ENCODE measurements at places on chromosomes 11 and 22. TPM values are rescaled to one million over a fixed set of nuclear protein-coding genes. Genes with fewer than 3 reads are reported as not detected.

GRCh38 chr22:20479612-20480196 lies 15.9 kb downstream of the KLHL22 start:
- no peak overlapping the region for H3K27ac ChIP-seq
- no peaks in the 10 kb centered on the region for H3K36me3 ChIP-seq
- DNase-seq: no peak
- no peak overlapping the region for H3K4me3 ChIP-seq

DNA sequence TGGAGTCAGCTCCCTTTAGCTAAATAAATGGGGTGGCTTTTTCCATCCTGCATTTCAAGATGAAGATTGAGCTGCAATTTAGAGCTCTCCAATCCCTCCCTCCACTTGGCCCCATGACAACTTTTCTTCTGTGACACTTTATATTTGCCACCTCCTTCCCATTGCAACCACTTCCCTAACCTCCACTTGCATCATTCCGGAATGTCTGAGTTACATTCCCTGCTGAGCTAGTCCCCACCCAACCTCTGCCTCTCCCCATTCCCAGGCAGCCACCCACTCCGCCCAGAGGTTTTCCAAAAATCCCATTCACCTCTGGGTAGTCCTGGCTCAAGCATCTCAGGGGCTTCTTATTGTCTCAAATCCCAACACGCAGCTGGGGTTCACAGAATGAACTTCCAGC lies 24.7 kb downstream of the PC start:
- no peaks in the 10 kb centered on the region for H3K27me3 ChIP-seq
- H3K27ac ChIP-seq: no peak overlapping the region
- no peaks in the 10 kb centered on the region for H3K4me1 ChIP-seq
- DNase-seq: no peak
- no peaks in the 10 kb centered on the region for H3K36me3 ChIP-seq
- H3K4me3 ChIP-seq: no peak overlapping the region

GRCh38 chr11:25485315-25485714 lies 846.6 kb upstream of the ANO3 start:
- no peaks in the 10 kb centered on the region for H3K4me1 ChIP-seq
- no peak overlapping the region for H3K4me3 ChIP-seq
- no peak overlapping the region for H3K27ac ChIP-seq
- no peak for DNase-seq

GRCh38 chr22:41564563-41564962 lies 3.8 kb downstream of the CSDC2 start:
- DNase-seq: no peak
- H3K4me3 ChIP-seq: no peak overlapping the region
- H3K4me1 ChIP-seq: no peaks in the 10 kb centered on the region

DNA sequence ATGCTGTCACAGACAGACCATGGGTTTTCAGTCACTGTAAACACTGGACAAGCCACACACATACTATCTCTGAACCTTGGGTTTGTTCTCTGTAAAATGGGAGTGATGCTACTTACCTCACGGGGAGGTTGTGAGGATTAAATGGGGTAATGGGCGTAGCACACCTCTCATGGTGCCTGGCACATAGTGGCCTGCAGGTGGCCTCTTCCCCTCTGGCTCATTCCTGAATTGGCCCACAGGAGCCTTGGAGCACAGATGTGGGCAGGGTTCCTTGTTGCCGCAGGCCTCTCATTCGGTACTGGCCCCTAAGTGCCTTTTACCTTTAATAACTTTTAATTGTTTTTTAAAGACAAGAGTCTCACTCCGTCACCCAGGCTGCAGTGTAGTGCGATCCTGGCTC lies 11.7 kb downstream of the MICAL2 start:
- no peak overlapping the region for H3K27ac ChIP-seq
- no peak overlapping the region for H3K4me3 ChIP-seq
- no peaks in the 10 kb centered on the region for H3K36me3 ChIP-seq
- H3K27me3 ChIP-seq: no peaks in the 10 kb centered on the region
- no peak for DNase-seq

GRCh38 chr11:86039094-86039493 lies 29.8 kb downstream of the PICALM start:
- no peaks in the 10 kb centered on the region for H3K27me3 ChIP-seq
- no peak overlapping the region for H3K27ac ChIP-seq
- DNase-seq: no peak
- no peak overlapping the region for H3K4me3 ChIP-seq

DNA sequence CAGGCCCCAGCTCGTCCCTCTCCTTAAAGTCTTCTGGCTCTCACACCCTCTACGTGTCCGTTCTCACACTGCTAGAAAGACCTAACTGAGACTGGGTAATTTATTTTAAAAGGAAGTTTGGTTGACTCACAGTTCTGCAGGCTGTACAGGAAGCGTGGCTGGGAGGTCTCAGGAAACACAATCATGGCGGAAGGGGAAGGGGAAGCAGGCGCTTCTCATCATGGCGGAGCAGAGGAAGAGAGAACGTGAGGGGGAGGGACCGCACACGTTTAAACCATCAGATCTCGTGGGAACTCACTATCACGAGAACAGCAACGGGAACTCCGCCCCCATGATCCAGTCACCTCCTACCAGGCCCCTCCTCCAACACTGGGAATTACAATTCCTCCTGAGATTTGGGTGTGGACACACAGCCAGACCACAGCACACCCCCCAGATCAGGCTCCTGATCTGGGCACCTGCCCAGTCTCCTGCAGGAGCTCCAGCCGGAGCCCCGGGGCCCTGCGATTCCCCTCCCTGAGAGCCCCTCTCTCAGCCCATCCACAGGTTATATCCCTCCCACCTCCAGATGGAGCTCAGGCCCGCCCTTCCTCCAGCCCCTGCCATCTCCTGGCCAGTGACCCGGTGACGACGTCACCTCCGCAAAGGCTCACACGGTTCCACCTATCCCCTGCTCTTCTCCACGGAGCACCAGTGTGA lies 170.2 kb downstream of the BRD1 start:
- H3K36me3 ChIP-seq: peaks cover 5% of the 10 kb centered on the region
- H3K4me1 ChIP-seq: peaks cover 38% of the 10 kb centered on the region
- DNase-seq: peak; percentile 68
- H3K27ac ChIP-seq: peak overlapping the region; percentile 36

DNA sequence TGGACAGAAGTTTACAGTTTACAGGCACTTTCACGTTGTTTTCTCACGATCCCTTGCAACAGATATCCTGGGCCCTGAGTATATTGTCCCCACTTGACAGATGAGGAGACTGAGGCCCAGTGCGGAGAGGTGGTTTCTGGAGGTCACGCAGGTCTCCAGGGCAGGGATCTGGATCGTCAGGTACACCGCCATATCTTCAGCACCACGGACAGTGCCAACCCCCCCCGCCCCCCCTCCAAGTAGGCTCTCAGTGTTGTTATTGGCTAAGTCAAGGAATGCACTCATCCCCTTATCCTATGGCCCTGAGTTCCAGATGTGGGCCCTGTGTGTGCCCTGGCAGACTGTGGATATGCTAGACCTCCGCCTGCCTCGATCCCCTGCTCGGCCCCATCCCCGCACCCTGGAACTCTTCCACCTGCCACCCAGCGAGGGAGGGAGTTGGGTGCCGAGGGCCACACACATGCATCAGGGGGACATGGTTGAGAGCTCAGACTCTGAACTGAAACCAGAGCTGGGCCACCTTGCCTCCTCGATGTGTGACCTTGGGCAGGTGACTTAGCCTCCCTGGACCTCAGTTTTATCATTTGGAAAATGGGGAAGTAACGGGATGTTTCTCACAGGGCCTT lies 37.5 kb downstream of the MPPED1 start:
- H3K4me3 ChIP-seq: no peak overlapping the region
- H3K36me3 ChIP-seq: no peaks in the 10 kb centered on the region
- no peak for DNase-seq
- no peaks in the 10 kb centered on the region for H3K4me1 ChIP-seq

DNA sequence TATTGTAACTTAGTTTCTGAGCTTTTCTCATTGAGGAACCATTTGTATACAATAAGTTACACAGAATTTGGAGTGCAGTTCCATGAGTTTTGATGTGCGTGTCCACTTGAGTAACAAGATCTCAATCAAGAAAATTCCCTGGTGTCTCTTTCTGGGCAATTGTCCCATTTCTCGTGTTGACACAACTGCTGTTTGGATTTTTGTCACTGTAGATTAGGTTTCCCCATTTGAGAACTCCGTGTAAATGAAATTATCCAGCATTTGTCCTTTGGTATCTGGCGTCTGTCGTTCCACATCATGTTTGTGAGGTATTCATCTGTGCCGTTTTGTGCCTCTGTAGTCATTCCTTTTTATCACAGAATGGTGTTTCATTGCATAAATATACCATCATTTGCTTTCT lies 547.0 kb downstream of the TBC1D22A start:
- no peak for DNase-seq
- no peak overlapping the region for H3K4me3 ChIP-seq
- H3K27ac ChIP-seq: no peak overlapping the region
- no peaks in the 10 kb centered on the region for H3K4me1 ChIP-seq

- H3K27me3 ChIP-seq: no peaks in the 10 kb centered on the region
- no peaks in the 10 kb centered on the region for H3K4me1 ChIP-seq
- H3K36me3 ChIP-seq: no peaks in the 10 kb centered on the region
- H3K27ac ChIP-seq: no peak overlapping the region
Observed at GRCh38 chr22:45918459-45919370, 58.2 kb downstream of the WNT7B start.

DNA sequence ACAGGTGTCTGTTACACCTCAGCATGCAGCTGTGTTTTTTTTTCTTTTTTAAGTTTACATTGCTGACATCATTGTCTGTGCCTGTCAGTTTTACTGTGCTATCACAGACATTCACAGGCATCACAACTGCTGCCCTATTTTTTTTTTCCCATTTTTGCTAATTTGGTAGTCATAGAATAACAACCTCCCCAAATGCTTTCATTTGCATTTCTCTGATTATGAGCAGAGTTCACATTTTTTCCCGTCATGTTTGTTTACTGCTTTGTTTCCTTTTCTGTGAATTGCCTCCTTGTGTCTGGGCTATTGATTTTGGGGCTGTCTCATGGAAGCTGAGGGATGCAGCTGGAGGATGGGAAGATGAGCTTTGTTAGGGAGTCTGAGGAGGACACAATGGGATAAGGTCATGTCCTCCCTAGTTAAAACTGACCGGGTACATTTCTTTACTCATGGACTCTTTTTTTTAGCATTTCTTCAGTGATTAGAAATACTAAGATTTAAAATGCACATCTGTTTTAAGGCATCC lies 155.1 kb downstream of the LDLRAD3 start:
- H3K36me3 ChIP-seq: no peaks in the 10 kb centered on the region
- no peaks in the 10 kb centered on the region for H3K27me3 ChIP-seq
- H3K4me3 ChIP-seq: no peak overlapping the region
- no peak overlapping the region for H3K27ac ChIP-seq

- no peaks in the 10 kb centered on the region for H3K36me3 ChIP-seq
- H3K27ac ChIP-seq: no peak overlapping the region
- DNase-seq: no peak
- H3K4me3 ChIP-seq: no peak overlapping the region
Observed at GRCh38 chr11:12149672-12150225, 39.4 kb downstream of the MICAL2 start.

- no peak overlapping the region for H3K27ac ChIP-seq
- peaks cover 3% of the 10 kb centered on the region for H3K36me3 ChIP-seq
Observed at GRCh38 chr11:93143800-93144199, 54.0 kb downstream of the SLC36A4 start.

DNA sequence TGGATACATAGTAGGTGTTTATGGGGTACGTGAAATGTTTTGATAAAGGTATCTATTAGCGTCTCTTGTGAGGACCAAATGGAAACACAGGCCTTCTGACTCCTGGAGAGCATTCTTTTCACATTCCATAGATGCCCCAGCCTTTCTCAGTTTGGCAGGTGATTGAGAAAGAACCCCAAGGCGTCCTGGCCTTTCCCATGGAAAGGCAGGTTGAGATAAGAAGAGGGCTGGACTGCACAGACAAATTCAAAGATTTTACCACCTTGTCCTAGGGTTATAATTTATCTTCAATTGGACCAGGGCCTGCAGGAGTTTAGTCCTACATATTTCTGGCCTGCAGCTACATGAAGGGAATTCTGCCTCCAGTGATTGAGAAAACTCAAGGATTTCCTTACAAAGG lies 661 bp upstream of the OLFML1 start:
- no peak overlapping the region for H3K4me3 ChIP-seq
- no peaks in the 10 kb centered on the region for H3K4me1 ChIP-seq
- H3K27ac ChIP-seq: no peak overlapping the region

The HBE1 gene
- total RNA-seq: 3.2 TPM

The CHADL gene
- total RNA-seq: 1.1 TPM

The ZNF280B gene
- 1.9 TPM for total RNA-seq

The DSCAML1 gene
- 0.96 TPM for total RNA-seq

The MMP8 gene
- total RNA-seq: not detected

The SIDT2 gene
- 59.5 TPM for total RNA-seq

The CLMP gene
- 0.09 TPM for total RNA-seq

The POLR2F gene
- total RNA-seq: 49.4 TPM
